Activated T-cell treated with anti-CD3 and anti-CD28 coated beads for 24 hours (primary cell): ENCODE measurements at places on chromosomes 5 and 9.

DNA sequence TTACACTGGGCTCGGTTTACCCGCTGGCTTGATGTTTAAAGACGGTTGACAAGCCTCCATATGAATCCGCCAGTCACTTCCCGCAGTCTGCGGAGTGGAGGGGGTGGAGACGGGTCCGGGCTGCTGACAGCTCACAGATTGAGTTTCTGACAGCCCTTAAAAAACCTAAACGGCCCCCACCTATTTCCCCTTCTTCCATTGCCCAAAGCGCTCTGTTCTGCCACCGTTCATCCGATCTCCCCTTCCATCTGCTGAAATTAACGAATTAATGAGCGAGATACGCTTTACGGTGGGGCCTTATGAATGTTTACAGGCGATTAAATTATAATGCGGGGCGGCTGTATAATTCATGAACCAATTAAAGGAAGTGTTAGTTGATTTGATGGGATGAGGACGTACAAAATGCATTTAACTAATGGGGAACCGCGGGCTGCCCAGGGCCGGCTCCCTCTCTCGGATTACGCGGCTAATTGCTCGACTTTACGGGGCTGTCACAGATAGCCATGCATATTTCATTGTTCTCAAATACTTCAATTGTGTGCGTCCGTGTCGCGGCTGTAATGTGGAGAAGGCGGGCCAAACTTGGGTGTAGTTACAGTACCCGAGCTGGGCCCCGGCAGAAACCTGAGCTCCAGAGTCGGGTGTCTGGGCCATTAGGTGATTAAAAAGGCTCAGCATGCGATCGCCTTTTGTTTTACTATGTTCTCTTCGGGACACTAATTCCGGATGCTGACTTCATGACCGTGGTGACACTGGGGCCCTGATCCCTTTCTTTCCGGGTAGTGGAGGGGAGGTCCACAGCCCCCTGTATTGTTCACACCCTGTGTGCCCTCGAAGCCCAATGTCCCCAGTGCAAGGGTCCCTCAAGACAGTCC is 74.9 kb downstream of the GTF3C4 start:
- no peak for DNase-seq

DNA sequence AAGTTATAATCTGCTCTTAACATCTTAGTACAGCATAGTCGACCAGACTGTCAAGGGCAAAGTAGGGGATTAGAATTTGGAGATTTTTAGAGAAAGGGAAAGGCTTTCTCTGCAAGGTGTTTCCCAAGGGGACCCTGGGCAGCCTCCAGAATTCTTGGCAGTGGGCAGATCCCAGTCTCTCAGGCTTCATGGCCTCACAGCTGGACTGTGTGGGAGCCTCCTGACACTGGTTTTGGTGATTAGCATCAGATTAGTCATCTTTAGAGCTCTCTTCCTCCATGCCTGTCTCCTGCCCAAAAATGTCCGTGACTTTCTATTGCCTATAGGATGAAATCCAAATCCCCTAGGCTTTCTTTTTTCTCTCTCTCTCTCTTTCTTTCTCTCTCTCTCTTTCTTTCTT is 370.7 kb downstream of the ZSWIM6 start:
- no peak for DNase-seq

DNA sequence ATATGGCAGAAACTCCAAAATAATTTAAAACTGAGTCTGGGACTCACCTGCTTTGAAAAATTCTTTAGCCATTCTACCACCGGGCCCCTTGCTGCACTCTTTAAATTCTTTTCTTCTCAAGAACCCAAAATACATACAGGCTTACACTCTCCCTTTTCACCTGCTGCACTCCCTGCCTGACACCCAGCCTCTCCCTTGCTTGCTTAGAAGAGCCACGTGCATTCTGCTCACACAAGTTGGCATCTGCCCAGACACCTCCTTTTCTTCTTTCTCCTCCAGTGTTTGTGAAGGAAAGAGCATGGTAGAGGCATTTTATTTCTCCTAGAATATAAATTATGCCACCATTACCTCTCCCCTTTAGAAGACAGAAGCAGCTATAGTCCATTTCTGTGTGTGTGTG is 39.0 kb upstream of the AOPEP start:
- DNase-seq: no peak

GRCh38 chr5:97554977-97555643 is 372.1 kb upstream of the RIOK2 start:
- DNase-seq: no peak

GRCh38 chr5:116402235-116402634 is 172.4 kb downstream of the SEMA6A start:
- DNase-seq: no peak

GRCh38 chr5:151474799-151475198 is 27.4 kb downstream of the SLC36A1 start:
- no peak for DNase-seq

- DNase-seq: no peak
These were observed 17.3 kb upstream of the TMOD1 start for GRCh38 chr9:97484134-97484533.

- DNase-seq: no peak
These were observed 278.2 kb downstream of the PSAT1 start for GRCh38 chr9:78575081-78575480.

DNA sequence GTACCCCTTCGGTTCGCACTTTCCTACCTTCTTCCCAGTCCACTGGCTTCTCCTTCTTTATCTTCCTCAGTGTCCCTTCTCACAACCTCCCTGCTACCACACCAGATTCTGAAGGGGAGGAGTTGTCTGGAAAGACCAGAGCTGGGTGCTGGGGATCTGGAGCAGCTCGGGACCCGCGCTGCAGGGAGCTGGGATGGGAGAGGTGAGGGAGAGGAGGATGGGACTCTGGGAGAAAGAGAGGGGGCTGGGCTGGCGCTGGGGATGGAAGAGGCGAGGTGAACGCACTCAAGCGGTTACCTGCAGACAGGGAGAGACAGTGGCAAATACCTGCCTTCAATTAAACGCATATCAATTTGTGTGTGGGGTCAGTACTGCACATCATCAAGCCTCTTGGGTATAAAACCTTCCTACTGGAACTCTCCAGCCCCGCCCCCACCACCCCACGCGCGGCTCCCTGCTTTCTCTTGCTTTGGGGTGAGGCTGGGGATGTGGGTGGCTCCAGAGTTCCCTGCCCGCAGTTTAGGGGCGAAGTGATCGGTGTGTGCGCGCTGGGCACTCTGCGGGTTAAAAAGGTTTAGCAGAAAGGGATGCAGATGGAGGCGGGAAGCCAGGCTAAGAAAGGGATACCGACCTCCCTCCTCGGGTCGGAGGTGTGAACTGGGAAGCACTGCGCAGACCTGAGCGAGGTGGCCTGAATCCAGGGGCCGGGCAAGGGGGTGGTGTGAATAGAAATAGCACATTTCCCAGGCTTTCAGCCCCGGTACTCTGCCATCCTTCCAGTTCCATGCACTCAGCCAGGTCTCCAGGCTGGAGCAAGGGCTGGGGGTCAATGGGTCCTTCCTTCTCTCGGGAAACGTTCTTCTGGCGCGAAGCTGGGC is 977 bp upstream of the PAM start:
- no peak for DNase-seq

DNA sequence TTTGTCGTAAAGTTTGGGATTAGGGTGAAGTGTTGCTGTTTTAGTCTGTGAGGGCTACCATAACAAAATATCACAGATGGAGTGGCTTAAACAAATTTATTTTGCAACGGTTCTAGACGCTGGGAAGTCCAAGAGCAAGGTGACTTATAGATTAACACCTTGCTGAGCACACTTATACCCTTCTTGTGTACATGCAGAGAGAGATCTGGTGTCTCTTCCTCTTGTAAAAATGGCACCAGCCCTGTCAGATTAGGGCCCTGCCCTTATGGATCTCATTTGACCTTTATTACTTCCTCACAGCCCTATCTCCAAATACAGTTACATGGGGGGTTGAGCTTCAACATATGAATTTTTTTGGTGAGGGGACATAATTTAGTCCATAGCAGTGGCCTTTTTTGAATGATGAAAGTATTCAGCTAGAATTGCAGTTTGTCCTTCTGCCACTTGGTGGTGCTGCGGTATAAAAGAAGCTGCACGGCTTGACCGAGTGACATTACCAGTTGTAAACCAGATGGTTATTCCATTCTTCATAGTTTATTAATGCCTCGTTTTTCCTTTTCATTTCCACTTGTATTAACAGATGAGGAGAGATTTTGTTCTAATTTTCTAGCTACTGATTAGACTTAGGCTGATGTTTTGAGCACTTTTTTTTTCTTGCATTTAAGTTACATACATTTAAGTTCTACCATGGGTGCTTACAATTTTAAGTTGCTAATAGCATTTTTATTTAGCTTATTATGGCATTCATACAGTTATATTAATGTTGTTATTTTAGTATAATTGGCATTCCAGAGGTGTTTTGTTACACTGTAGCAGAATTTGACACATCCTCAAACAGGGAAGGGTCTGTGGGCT is 19.4 kb downstream of the DCP2 start:
- peak; percentile 69 for DNase-seq

DNA sequence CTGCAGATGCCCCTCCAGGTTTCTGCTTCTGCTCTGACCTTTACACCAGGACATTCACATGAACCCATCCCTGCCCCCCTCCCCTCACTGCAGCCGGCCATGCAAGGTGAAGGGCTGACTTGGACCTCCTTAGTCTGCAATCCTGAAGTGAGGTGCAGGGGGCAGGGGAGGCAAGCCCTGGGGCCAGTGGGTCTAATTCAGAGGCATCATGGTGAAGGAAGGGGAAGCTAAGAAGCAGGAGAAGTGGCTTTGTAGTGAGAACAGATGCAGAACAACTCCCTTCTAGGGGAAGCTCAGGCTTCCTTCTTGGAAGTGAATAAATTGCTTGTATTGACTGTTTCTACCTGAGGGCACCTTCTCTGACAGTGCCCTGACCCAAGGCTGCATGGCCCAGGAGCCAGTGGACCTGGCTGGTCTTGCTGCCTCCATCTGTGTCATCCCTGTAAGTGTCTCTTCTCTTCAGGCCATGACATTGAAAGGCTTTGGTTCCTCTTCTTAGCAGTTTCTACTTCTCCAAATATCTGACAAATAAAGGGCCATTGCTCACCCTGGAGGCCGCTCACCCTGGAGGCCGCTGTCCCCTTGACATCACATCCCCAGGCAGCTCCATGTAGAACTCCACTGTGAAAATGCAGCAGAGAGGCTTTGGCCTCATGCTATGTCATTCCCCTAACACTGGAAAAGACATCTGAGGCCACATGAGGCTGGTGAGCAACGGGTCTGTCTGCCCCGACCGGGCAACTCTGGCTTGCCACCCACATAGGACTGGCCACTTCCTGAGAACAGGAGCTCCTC is 55.3 kb downstream of the GADD45G start:
- DNase-seq: no peak

GRCh38 chr9:138070815-138071214 is 193.2 kb downstream of the CACNA1B start:
- DNase-seq: no peak

GRCh38 chr5:107997338-107997980 is 326.7 kb upstream of the EFNA5 start:
- no peak for DNase-seq

DNA sequence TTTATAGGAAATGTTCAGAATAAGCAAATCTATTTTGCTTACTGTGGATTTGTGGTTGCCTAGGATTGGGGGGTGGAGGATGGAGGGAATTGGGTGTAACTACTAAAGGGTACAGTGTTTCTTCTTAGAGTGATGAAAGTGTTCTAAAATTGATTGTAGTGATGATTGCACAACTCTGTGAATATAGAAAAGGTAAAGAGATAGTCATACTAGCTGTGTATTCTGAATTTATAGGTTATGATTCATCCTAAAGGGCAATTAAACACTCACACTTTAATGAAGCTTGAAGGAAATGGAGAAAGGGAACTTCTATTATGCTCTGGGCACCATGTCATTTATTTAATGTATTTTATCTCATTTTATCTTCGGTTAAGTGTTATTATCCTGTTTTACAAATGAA is 9.9 kb downstream of the TXNDC8 start:
- no peak for DNase-seq

GRCh38 chr5:96942078-96942477 is 6.2 kb downstream of the LNPEP start:
- no peak for DNase-seq
